ENCODE measurements at places on chromosomes 5 and 9.

- peak; percentile 44 for DNase-seq
Observed at GRCh38 chr9:130940693-130941576, 1.9 kb upstream of the FIBCD1 start.

DNA sequence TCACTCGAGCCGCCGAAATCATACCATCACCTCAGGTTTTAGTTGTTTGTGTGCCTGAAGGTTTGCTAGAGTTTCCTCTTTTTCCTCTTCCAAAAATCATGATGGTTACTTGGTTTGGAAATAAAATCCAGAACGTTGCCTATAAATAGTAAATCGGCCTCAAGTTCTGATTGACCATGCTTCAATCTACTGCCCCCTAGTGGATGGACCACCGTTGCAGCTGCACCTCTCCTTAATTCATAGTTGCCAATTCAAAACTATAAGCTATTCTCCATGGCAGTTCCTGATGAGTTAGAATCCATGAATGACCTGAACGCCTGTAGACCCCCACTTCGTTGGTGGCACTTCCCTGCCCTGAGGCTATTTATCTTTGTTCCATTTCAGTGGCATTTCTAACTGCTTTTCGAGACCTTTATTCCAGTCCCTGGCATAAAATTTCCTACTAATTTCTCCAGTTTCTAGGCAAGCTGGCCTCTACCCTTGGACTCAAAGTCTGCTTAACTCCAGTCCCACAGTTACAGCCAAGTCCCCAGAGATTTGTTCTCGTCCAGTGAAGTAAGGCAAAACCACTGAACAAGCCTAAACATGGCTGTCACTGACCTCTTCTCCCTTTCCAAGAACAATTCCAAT lies 422.6 kb downstream of the EFNA5 start:
- DNase-seq, result no peak

DNA sequence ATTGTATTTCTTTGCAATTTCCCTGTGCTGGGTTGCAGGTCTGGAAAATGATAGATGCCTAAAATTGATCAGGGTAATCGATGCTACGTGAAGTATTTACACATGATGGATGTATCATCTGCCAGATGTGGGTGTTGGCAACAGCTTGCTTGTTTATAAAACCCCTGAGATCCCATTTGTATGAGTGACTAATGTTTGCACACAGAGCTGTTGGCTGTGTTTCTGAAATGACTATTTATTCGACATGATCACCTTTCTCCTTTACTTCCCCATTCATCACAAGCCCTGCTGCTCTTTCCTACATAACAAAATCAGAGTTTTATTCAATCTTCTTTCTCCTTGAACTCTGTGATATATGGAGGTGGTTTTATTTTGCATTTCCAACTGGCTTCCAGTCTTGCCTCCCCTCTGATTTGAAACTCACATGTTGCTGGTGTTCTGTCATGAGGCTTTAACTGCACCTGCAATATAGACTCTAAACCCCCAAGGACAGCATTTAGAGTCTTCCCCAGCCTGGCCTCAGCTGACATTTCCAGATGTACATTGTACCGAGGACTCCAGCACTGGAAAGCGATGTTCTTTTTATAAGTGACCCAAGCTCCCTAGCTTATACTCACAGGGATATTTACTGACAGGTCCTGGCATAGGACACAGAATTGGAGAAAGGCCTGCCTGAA lies 50.7 kb upstream of the SHB start:
- DNase-seq, result no peak

GRCh38 chr5:6162175-6162574 lies 216.2 kb downstream of the MED10 start:
- no peak for DNase-seq

Measured in stimulated activated CD8-positive, alpha-beta memory T cell treated with anti-CD3 and anti-CD28 coated beads, Interleukin-2, amount 100 ng/mL, for 1 hour (primary cell).